Right lobe of liver (tissue), 6 donors: ENCODE measurements at places on chromosomes 3 and 15.

DNA sequence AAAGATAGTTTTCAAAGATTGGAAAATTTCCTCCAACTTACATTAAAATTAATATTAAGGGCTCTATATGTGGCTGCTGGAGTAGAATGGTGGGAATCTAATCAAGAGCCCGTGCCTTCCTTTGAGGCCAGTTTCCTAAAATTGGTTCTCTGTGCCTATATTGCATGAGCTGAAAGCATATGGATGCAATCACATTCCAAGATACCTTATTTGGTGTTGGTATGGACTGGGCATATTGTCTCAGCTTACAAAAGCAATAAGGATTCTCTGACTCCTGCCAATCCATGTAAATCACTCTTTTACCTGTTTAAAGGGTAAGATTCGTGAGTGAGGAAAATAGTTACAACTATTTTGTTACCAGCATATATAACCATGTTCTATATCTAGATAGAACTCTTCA lies 111.6 kb downstream of the GREM1 start:
- DNase-seq, result no peak

- DNase-seq, result no peak
Observed at GRCh38 chr3:4514916-4515315, 21.8 kb downstream of the ITPR1 start.

- DNase-seq, result peak; percentile 20
Observed at GRCh38 chr3:8095724-8096123, 405.9 kb upstream of the LMCD1 start.

- DNase-seq, result no peak
Observed at GRCh38 chr3:79204351-79204750, 563.4 kb downstream of the ROBO1 start.

DNA sequence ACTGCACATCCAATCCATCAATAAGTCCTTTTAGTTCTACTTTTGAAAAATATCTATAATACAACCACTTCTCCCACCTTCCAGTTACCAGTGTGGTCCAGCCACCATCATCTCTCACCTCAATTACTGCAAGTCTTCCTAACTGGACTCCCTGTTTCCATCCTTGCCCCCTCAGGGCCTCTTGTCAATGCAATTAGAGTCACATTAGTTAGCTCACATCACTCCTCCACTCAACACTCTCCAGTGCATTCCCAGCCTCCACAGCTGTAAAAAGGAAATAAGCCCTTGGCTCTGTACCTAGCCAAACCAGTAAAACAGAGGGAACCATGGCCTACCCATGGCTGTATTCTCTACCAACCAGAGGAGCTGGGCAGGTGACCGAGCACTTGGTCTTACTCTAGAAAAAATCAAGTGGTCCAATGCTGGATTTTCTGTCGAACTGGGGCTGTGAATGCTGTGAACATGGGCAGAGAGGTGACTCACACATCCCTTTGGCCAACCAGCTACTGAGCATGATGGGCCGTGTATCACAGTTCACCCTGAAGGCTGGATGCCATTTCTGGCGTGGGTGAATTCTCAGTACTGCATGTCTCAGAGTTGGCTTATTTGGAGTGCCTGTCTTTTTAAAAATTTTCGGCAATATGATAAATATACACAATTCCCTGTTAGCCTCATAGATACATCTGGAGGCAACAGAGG lies 62.5 kb upstream of the C15orf61 start:
- DNase-seq, result no peak

DNA sequence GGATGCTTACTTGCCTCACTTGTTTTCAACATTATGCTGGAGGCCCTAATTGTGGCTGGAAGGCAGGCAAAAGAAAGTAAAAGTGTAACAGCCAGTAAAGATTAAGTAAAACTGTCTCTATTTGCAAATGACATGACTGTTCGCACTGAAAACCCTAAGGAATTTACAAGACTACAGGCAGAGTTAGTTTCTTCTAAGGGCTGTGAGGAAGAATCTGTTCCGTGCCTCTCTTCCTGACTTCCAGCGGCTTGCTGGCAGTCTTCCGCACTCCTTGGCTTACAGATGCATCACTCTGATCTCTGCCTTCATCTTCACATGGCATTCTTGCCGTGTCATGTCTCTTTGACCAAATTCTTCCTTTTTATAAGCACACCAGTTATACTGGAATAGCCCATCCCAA lies 86.1 kb downstream of the DLG1 start:
- no peak for DNase-seq

- DNase-seq, result no peak
Observed at GRCh38 chr15:54859982-54860381, 336.8 kb downstream of the RSL24D1 start.

- DNase-seq, result no peak
Observed at GRCh38 chr3:14133188-14133800, 8.4 kb downstream of the TMEM43 start.

DNA sequence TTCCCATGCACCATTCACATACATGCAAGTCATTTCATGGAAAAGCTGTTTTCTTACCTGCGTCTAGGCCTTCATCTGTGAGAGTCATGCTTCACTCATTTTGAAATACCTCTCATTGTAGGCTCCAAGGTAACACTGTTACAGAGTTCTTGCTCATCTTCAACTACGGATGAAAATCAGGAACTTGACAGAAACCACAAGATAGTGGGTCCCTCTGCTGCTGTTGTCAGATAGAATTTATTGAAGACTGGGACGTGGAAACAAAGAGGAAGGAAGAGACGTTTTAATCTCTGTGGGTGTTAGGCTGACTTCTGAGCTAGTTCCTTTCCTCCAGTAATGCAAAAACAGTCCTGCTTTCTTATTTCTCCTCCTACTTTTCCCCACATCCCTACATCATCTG lies at the start of gene P2RY14:
TSS of gene P2RY14 (minus strand) at position 313 of the 400 bp plus-strand sequence. CDS start 64,226 bp downstream, outside the sequence.
- DNase-seq, result no peak
